ENCODE measurements at places on chromosomes 2 and 18.

DNA sequence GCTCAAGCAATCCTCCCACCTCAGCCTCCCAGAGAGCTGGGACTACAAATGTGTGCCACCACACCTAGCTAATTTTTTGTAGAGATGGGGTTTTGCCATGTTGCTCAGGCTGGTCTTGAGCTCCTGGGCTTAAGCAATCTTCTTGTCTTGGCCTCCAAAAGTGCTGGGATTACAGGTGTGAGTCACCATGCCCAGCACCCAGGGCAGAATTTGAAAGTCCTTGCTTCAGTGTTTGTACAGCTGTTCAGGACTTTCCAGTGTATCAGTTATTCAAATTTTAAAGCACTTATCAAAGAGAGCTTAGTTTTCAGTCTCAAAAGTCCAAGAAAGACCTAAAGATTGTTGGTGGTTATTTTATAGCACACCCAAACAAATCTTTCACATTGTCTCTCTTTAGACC lies 43.6 kb upstream of the VPS54 start:
- DNase-seq = no peak

GRCh38 chr2:108161298-108161697 lies 78.5 kb upstream of the SULT1C3 start:
- no peak for DNase-seq

GRCh38 chr2:538646-539045 lies 138.6 kb downstream of the TMEM18 start:
- no peak for DNase-seq

GRCh38 chr2:109172556-109173105 lies 43.6 kb downstream of the SH3RF3 start:
- no peak for DNase-seq

- DNase-seq = no peak
Measured at GRCh38 chr18:21053127-21053526, 58.5 kb downstream of the ROCK1 start.

DNA sequence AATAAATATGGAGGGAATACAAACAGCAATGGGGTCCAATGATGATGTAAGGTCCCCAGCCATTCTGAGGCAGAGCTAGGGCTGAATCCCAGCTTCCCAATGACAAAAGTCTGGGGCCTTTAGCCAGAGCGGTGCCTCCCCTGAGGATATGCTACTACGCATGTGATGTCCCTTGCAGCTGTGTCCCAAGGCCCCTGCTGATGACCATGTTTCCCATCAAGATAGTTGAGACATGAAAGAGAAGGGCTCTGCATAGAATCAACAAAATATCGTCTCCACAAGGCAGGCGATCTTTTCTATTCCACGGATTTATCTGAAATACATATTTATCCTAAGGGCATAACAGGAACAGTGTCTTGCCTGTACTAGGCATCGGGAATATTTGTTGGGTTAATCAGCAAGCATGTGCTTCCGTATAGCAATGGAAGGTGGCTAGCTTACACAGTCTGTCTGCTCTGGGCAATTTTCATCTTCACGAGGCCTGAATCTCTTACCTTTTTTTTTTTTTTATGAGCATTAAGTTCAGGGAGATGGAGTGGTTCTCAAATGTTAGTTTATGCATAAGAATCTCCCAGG lies 284.6 kb downstream of the CNTNAP5 start:
- DNase-seq = no peak

- DNase-seq = no peak
Measured at GRCh38 chr2:29260142-29260772, 145.0 kb downstream of the CLIP4 start.

GRCh38 chr18:49020129-49020528 lies 69.4 kb upstream of the SMAD7 start:
- DNase-seq = no peak

DNA sequence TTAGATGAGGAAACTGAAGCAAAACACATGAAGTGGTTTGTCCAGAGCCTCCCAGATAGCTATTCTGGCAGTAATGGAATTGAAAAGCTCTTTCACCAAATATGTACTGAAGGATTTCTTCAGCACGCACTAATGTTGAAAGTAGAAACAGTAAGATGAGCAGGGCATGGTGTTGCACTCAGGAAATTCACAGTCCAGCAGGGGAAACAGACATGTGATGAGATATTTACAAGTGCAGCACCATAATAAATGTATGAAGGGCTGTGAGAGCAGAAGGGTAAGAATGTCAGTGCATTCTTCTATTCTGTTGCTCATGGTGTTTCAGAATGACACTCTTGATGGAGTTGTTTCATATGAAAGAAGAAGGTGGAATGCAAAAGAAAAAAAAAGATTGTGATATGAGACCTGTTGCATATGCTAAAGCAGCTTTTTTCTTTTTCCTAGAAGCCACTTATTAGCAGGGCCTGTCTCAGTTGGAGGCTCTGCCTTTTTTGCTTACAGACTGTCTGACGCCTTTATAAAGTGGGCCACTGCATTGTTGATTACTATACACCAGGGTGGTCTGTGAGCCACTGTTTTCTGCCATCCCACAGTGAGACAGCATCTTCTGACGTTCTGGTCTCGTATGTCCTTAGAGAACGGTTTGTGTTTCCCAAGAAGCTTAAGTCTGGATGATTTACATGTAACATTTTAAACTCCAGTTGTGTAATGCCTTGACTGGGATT lies 516.9 kb downstream of the ARHGAP15 start:
- DNase-seq = no peak

- no peak for DNase-seq
Measured at GRCh38 chr18:7646174-7646886, 79.2 kb downstream of the PTPRM start.

GRCh38 chr2:112163541-112163981 lies 25.4 kb downstream of the FBLN7 start:
- no peak for DNase-seq

DNA sequence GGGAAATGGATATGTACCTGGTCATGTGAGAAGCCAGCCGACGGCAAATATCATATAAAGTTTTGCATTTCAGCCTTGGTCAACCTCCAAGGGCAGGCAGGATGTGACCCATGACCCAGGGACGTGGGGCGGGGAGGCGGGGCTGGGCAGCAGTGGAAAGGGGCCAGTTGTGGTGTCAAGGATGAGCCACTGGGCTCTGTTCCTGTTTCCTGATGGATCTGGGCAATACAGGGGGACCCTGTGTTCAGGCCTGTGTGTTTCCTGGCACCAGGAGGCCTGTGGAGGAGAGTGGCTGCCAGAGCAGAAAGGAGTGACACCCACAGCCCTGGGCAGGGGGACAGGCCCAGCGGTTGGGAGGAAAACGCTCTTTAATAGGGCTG lies 106.9 kb downstream of the GATA6 start:
- no peak for DNase-seq

GRCh38 chr18:57426187-57426586 lies 9.0 kb upstream of the ONECUT2 start:
- no peak for DNase-seq

GRCh38 chr2:53562407-53562806 lies 205.2 kb upstream of the CHAC2 start:
- no peak for DNase-seq

DNA sequence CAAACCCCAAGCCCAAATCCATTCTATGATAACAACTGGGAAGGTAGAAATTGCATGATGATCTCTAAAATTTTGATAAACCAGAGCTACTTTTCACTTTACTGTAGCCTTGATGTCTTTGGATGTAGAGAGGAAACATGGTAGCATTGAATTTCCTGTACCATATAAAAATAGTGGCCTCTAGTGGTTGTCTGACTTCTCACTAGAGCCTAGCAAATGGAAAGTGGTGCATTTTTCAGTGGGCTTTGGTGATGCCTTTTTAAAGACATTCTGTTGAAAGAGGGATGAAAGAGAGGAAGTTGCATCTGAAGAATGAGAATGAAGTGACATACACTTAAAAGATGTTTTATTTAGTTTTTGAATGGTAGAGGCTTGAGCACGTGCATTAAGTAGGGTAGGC lies 662.2 kb downstream of the XIRP2 start:
- no peak for DNase-seq

DNA sequence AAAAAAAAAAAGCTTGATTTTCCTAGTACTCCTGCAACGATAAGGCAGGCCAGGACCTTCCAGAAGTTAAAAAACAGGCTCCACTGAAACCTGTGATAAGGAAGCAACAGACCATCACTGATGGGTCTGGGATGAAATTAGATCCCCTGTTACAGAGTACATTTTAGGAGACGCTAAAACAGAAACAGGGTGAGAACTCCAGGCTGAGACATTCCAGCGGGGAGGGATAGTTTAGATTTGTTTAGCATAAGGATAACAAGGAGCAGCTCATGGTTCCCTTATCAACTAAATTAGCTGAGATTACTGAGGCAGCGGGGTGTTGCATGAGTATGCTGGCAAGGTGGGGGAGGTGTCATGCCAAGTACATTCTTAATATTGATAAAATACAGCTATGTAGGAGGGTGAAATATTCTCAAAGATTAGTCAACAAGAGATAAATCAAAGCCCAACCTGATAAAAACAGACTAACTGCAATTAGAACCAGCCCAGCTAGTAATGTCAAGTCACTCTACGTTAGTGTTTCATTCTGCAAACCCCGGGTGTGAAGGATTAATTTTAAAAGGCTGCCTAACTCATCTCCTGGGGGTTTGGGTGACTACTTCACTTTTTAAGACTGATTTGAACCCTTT lies 75.0 kb upstream of the BZW1 start:
- no peak for DNase-seq

GRCh38 chr2:195561116-195561921 lies 95.7 kb upstream of the SLC39A10 start:
- DNase-seq = no peak

- DNase-seq = no peak
Measured at GRCh38 chr18:51097021-51097822, 67.2 kb downstream of the SMAD4 start.

GRCh38 chr2:1309507-1309906 lies 103.8 kb upstream of the TPO start:
- no peak for DNase-seq

DNA sequence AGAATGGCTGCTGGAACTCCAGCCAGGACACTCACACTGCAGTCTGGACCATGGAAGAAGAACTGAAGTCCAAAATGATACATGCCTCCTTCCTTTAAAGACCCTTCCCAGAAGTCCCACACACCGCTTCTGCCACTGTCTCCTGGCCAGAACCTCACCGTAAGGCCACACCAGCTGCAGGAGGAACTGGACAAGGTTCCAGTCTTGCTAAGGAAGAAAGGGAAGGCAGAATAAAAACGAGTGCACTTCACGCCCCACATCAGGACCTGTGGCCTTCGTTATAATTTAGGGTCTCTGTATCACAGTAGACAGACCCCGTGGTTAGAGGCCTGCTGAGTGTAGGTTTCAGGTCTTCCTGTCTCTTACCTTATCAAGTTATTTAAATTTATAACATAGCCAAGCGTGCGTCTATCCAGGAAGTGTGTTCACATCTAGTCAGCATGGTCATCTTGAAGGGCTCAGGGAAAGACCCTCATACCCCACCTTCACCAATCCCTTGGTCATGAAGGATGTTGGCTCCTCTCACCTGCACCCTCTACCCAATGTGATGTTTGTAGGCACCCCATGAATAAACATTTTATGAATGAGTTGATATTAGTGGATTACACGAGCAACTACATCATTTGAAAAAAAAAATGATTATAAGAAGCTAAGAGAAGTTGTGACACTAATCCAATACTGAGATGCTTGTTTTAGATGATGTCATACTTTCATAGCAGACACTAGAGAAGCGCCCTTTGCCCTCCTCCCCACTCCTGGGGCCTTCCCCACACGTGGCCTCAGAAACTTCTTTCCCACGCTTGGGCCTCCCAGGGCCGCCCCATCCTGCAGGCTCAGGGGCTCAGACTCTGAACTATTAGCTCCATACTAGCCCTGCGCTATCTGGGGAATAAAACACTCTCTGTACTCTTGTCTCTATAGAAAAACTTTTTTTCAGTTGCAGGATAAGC lies 157.6 kb downstream of the FAM210A start:
- DNase-seq = no peak

DNA sequence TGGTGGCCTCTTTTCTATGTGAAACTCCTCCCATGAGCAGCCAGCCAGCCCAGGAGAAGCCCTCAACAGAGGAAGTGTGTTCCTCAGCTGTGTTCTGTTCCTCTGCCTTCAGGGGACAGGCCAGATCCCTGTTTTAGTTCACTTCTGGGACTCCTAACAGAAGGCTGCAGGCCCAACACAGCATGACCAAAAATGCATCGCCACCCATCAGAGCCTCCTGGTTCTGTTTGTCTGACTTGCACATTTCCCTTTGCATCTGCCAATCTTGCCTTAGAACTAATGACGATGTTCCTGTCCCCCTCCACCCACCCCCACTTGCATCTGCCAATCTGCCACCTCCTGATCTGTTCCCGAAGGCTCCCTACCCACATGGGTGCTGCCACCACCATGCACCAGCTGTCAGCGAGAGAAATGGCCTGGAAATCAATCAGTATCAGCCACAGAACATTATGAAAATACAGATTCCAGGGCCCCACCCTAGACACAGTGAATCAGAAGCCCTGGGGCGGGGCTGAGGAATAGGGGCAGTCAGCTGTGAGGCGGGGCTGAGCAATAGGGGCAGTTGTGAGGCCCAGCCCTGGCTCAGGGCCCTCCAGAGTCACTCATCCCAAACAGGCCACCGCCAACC lies 51.0 kb downstream of the FAM168B start:
- no peak for DNase-seq

DNA sequence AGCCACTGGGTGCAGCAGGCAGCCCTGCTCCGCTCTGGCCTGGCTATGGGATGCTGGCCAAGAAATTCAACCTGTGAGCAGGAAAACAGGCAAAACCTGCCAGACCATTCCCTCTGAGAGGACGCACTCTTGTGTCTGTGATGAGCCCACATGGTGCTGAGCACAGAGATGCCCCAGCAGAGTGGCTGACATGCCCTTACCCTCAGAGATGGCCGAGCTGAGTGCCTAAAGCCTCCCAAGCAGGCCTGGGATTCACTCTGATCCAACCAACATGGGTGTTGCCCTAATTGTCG lies 34.3 kb upstream of the TAF1B start:
- no peak for DNase-seq

DNA sequence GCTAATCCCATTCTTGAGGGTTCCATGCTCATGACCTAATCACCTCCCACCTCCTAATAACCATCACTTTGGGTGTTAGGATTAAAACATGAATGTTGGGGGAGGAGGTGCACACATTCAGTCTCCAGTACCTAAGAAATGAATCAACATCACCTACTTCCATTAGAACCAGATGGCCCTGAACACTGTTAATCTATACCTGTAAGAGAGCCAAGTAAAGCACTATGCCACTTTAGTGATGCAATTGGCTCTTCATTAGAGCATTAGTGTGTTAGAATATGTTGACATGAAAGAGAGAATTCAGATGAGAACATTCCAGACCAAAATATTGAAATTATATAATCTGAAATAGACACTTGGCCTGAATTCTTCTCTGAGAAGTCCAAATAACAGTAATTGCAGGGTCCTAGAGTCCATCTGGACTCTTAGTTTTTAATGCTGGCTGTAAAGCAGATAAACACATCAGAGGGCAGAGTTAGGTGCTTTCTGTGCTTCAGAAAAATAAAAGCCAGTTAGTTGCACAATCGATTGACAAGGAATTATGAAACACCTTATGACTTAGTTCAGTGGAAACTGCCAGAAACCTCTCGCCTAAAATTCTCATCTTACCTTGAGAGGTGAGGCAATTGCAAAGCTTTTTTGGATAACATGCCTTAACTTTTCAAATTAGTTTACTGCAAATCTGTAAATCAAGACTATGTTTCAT lies 923.7 kb downstream of the SLC4A3 start:
- no peak for DNase-seq

GRCh38 chr2:62293490-62294271 lies 97.8 kb downstream of the B3GNT2 start:
- no peak for DNase-seq

- no peak for DNase-seq
Measured at GRCh38 chr18:12307701-12308385, at the start of gene TUBB6. TUBB6 (plus strand) TSS chr18:12308241; CDS start chr18:12308293, 52 bp downstream.

GRCh38 chr2:234110219-234110618 lies 59.7 kb downstream of the SPP2 start:
- no peak for DNase-seq
